Panc1 (cell line): ENCODE measurements at places on chromosomes 1 and 21. TPM values are rescaled to one million over a fixed set of nuclear protein-coding genes. Genes with fewer than 3 reads are reported as not detected.

DNA sequence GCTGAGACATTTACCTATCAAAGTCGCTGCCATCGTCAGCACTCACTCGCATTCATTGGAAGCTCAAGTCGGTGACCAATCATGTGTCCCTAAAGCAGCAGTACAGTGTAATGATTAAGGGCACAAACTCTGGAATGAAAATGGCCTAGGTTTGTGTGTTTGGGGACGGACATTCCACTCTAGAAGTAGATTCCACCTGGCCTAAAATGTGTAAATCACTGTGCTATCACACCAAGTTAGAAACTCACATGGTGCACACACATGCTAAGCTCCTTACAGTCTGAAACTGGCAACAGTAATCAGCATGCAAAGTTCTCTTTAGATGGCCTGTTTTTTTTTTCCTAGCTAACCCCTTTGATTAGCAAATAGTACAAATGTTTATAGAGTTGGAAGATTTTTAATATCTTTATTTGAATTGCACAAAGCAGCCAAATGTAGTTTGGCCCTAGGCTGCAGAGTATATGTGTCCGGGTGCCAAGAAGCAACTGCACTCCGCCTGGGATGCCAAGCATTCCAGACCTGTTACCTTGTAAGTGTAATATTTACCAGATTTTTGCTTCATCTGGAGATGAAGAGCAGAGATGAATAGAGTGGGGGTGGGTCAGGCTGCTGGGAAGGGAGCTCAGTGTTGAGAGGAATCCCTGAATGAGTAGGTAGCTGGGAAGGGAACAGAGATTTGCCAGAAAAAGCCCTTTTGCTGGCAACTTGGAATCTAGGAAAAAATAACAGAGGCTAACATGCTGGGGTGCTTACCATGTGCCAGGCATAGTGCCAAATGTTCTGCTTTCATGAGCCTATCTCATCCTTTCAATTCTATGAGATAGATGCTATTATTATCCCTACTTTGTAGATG, 35.2 kb downstream of the TGFB2 start:
- DNase-seq, result no peak

SYCP1 gene
- not detected for total RNA-seq

GRCh38 chr1:61259379-61260148, 177.2 kb downstream of the NFIA start:
- DNase-seq, result no peak

- DNase-seq, result no peak
Observed at GRCh38 chr1:181043025-181043888, 9.5 kb downstream of the MR1 start.
